ENCODE measurements at places on chromosomes 12 and 14.

DNA sequence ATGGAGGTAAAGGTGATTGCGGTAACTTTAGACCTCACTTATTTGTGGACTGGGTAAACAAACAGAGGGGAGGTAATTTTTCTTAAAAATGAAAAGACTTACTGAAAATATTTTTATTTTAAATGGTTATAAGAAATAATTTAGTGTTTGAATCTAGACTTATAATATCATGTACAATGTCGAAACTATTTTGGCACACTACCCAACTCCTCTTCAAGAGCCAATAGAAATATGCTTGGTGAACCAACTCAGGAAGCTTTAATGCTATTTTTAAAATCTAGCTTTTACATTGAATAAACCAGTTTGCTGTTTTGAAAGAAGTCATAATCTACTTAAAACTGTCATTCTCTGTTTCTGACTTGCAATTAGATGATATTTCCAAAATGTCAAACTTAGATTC lies 175.8 kb upstream of the NPAS3 start:
- DNase-seq: no peak

DNA sequence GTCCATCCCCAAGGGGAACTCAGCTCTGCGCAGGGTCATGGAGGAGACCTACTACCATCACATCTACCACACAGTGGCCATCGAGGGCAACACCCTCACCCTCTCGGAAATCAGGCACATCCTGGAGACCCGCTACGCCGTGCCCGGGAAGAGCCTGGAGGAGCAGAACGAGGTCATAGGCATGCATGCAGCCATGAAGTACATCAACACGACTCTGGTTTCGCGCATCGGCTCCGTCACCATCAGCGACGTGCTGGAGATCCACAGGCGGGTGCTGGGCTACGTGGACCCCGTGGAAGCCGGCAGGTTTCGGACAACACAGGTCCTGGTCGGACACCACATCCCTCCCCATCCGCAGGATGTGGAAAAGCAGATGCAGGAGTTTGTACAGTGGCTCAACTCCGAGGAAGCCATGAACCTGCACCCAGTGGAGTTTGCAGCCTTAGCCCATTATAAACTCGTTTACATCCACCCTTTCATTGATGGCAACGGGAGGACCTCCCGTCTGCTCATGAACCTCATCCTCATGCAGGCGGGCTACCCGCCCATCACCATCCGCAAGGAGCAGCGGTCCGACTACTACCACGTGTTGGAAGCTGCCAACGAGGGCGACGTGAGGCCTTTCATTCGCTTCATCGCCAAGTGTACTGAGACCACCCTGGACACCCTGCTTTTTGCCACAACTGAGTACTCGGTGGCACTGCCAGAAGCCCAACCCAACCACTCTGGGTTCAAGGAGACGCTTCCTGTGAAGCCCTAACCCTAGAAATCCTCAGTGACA lies 3.8 kb downstream of the FICD start:
- DNase-seq: no peak

DNA sequence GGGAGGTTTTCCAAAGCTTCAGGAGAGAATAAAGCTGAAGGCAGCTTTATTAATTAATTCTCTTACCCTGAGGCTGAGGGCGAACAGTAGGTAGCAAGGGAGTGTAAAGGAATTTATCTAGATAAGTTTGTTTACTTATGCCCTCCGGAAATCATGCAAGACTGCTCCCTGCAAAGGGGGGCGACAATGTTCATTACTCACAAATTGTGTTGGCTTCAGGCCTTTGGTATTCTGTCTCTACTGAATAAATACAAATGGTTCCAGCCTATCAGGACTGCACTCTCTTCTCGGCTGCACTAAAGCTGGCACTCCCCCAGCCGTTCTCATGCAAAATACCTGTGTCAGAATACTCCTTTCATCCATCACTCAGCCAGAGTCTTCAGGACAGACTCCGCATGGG lies 120.8 kb downstream of the PPHLN1 start:
- DNase-seq: no peak

DNA sequence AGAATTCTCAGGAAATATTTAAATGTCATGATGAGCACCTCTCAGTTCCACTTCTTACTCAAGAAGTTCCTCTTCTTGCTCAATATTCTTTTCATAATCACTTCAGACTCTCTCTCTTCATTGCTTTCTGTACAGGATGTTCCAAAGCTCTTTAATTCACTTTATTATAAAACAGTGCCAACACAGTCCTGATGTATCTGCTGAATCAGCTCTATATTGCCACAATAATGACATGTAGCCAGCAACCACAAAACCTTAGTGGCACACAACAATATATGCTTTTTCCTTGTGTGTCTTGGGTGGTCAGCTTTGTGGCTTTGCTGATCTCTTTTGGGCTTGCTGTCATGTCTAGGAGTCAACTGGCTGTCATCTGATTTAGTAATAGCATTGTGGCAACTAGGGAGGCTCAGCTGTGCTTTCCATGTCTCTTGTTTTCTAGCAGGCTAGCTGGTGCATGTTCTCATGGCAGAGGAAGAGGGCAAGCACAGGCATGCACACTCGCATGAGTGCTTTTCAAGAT lies 52.8 kb upstream of the SLC2A13 start:
- DNase-seq: no peak

- no peak for DNase-seq
These were observed 152.5 kb upstream of the PLEKHG7 start for GRCh38 chr12:92550254-92550653.

DNA sequence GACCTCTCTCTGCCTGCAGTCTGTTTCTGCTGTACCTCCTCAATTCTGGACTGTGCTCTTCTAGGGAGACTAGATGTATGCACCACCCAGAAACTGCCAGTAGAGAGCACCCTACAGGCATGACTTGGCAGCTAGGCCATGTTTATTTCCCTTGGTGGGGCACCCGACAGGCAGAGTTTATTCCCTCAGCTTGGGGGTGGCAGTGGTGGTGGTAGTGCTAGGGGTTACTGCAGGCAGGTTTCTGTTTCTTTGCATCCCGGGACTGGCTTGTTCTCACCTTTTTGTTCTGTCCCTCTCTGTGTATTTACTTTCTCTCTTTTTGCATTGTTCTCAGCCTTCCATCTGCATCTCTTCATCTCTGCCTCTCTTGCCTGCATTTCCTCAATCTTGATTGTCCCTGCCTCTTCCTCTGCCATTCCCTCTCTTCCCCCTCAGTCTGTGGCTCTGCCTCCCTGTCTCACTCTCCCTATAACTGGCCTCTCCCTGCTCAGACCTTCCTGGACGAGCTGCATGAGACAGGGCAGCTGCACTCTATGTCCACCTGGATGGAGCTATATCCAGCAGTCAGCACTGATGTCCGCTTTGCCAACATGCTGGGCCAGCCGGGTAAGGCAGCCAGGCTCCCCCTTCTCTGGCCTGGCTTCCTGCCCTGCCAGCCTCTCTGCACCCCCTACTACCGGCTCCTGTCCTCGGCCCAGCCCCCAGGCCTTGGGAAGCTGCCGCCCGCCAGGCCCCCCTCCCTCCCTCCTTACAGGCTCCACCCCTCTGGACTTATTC lies 13.8 kb downstream of the PRPF40B start:
- DNase-seq: peak; percentile 50

DNA sequence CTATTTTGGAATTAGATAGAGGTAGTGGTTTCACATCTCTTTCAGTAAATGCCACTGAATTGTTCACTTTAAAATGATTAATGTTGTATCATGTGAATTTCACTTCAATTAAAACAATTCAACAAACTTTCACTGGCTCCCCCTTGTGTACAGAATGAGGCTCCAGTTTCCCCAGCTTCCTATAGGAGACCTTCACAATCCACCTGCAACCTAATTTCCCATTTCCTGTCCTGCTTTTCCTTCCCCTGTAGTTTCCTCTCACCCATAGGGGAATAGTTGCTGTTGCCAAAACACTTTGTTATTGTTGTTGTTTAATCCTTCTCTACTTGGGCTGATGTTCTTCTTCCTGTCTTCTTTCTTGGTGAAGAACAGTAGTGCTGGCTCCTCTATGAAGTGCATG lies 59.8 kb downstream of the NPAS3 start:
- DNase-seq: no peak

- DNase-seq: peak; percentile 13
These were observed 15.6 kb downstream of the SMUG1 start for GRCh38 chr12:54173066-54173726.

GRCh38 chr12:42862055-42862454 lies 272.5 kb upstream of the PRICKLE1 start:
- DNase-seq: no peak

GRCh38 chr12:111767362-111768158 lies 827 bp downstream of the ALDH2 start:
- no peak for DNase-seq

DNA sequence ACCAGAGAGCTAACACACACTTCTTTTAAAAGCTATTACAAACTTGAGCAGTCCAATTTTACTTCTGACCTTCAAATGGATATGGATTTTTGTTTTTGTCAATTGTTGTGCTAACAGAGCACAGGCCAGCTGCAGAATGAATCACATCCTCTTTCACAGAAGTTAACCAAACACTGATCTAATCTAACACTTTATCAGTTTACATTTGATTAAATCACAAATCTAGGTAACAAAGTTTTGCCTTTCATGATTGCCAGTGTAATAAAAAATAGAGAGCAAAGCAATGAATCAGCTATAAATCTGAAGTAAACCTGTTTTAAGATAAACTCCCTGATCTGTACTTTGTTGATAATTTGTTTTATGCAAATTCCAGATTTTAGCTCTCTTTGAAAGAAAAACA lies 273.1 kb upstream of the RGS6 start:
- DNase-seq: no peak

GRCh38 chr12:132366341-132366861 lies 37.0 kb upstream of the GALNT9 start:
- DNase-seq: no peak

DNA sequence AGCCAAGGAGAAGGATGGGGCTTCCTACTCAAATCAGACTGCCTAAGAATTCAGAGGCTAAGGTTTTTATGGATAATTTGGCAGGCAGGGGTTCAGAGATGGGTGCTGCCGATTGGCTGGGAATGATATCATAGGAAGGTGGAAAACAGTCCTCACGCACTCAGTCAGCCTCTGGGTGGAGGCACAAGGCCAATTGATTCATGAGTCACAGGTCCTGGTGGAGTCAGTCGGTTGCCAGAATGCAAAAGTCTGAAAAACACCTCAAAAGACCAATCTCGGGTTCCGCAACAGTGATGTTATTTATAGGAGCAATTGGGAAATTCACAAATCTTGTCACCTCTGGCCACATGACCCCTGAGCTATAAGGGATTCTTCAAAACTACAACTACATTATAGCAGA lies 105.5 kb downstream of the GXYLT1 start:
- DNase-seq: no peak

DNA sequence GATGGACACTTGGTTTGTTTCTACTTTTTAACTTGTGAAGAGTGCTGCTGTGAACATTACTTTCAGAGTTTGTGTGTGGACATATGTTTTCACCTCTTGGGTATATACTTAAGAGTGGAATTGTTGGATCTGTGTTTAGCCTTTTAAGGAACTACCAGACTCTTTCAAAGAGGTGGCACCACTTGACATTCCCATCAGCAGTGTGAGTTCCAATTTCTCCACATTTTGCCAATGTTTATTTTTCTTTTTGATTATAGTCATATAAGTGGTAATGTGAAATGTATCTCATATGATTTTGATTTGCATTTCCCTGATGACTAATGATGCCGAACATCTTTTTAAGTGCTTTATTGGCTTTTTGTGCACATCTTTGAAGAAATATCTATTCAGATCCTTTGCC lies 44.8 kb downstream of the ARHGAP5 start:
- no peak for DNase-seq

DNA sequence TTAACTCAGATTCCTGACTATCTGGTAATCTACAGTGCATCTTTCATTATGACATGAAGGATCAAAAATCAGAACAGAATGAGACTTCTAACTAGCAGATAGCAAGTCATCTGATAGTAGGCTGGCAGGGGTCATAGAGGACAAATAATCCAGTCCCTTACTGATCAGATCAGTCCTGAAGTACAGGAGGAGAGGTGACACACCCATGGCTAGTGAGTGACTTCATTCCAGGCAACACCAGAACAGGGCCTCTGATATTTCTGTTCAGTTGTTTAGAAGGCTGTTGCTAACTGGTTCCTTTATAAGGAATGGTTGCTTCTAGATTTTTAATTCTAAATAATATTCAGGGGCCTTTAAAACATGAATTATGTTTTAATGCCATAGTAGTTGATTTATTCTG lies 222.1 kb downstream of the NTF3 start:
- DNase-seq: no peak

DNA sequence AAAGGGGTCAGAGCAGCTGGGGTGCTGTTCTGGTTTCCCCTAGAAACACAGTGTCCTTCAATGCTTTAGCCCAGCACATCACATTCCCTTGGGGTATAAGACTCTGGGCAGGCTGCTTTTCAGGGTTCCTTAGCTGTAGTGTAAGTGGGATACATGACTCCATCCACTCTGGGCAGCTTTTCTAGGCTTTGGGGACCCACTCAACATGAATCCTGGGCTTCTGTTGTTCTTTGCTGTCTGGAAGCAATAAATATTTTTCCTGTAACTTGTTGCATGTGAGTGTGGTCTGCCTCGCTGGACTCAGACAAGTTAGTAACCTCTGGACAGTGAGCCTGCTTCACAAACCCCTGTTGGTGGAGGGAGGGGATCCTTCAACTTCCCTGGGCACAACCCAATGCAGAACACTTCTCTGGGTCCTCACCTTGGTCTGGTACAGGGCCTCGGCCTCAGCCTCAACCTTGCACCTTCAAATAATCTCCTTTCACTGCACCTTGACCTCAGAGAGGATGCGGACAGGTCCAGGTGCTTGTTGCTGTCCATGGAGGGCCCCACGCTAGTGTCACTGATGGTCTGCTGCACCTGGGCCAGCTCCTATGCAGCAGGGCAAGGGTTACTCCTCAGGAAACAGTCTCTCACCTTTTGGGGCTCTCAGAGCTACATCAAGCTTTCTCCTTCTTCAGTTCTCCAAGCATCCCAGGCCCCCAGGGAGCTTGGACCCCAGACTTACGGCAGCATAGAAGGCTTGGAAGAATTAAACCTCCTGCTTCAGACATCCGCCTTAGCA lies 13.5 kb upstream of the KRT73 start:
- no peak for DNase-seq

- DNase-seq: no peak
These were observed 368.1 kb downstream of the PDZRN4 start for GRCh38 chr12:41556176-41556575.

- DNase-seq: no peak
These were observed 499 bp upstream of the PRKAG1 start for GRCh38 chr12:49019120-49019430.

DNA sequence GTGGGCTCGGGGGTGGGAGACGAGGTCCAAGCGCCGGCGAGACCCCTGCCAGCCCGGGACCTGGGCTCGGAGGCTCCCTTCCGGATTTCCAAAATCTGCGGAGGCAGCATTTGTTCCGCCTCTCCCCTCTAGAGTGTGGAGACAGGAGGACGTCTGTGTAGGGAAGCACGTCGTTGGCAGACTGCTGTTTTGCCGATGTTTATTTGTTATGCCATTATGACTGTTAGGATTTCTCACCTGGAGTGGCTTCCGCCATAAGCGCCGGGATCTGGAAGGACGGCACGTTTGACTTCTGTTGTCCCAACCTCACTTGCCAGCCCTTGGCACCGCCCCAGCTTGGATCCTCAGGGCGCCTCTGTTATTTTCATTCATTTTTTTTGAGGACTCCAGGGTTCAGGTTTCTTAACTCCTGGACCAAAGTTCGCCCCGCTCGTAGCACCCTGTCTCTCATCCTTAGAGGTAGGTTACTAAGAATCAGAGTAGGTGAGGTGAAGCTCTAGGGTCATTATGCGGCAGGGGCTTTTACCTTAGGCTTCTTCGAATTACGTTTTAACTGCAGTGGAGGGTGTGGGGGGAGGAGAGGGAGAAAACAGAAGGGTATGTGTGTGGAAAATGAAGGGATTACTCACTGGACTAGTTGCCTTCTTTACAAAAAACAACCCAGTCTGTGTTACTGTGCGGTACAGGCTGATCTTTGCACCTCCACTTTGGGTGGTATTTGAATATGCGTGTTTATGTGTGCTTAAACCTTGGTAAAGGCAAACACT lies 547 bp upstream of the PYGL start:
- DNase-seq: no peak

Measured in activated T-cell treated with anti-CD3 and anti-CD28 coated beads for 24 hours (primary cell).